ENCODE measurements at places on chromosomes 2 and 18.

- no peak for DNase-seq
Observed at GRCh38 chr2:136085453-136086209, 32.3 kb downstream of the CXCR4 start.

- no peak for DNase-seq
Observed at GRCh38 chr18:39713961-39714360, 2148.4 kb upstream of the CELF4 start.

GRCh38 chr18:79524181-79525078 is 128.7 kb downstream of the NFATC1 start:
- no peak for DNase-seq

- DNase-seq, result no peak
Observed at GRCh38 chr2:41846962-41847361, 200.9 kb upstream of the PKDCC start.

DNA sequence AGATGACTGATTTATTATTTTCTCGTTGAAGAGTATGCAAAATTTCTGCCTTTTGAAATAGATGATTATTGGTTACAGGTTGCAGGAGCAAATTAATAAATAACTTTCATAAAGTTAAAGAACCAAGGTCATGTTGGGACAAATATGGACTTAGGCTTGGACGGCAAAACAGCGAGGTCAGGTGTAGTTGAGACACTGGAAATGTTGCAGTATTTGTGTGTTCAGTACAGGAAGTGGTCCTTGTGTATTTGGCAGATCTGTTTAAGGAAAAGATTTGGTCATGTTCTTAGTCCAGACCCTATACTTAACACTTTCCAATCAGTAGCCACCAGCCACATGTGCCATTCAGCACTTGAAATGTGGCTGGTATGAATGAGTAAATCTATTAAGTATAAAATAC is 486.5 kb downstream of the TDRD15 start:
- DNase-seq, result no peak
